Skin of body (tissue), 3 donors: ENCODE measurements at places on chromosomes 6 and 20. TPM values are rescaled to one million over a fixed set of nuclear protein-coding genes. Genes with fewer than 3 reads are reported as not detected.

PNPLA1 gene
- 4.2 TPM for total RNA-seq

TRAPPC3L gene
- total RNA-seq: 0.49 TPM

OR2W1 gene
- not detected for total RNA-seq

OR12D3 gene
- not detected for total RNA-seq

HLA-G gene
- total RNA-seq: 0.10 TPM

AKAP12 gene
- 90.2 TPM for total RNA-seq

SNAP25 gene
- total RNA-seq: 3.5 TPM

TRERF1 gene
- 6.2 TPM for total RNA-seq

AMD1 gene
- total RNA-seq: 79.7 TPM

SCUBE3 gene
- total RNA-seq: 2.4 TPM

GABRR1 gene
- 0.20 TPM for total RNA-seq

OR2H2 gene
- total RNA-seq: not detected

EPHA7 gene
- 2.3 TPM for total RNA-seq

LY6G5C gene
- total RNA-seq: not detected

TAP1 gene
- total RNA-seq: 17.4 TPM

NOX3 gene
- not detected for total RNA-seq

IP6K3 gene
- total RNA-seq: 3.8 TPM

PABPC1L gene
- 18.3 TPM for total RNA-seq

RRBP1 gene
- 118 TPM for total RNA-seq

CCM2L gene
- total RNA-seq: 3.0 TPM

HMGCLL1 gene
- 4.8 TPM for total RNA-seq

KCNQ5 gene
- total RNA-seq: 0.39 TPM

CDC5L gene
- total RNA-seq: 23.3 TPM

SLC22A1 gene
- 0.59 TPM for total RNA-seq

RAET1L gene
- total RNA-seq: 2.8 TPM

PTGIS gene
- 14.0 TPM for total RNA-seq

PLCB1 gene
- 23.8 TPM for total RNA-seq

THEMIS gene
- total RNA-seq: 0.10 TPM

KCNB1 gene
- total RNA-seq: 2.4 TPM

RANBP9 gene
- total RNA-seq: 41.1 TPM

PRRT1 gene
- total RNA-seq: 0.20 TPM

CLPSL1 gene
- total RNA-seq: not detected

SIM1 gene
- total RNA-seq: 2.5 TPM

PAK5 gene
- 0.30 TPM for total RNA-seq

TREM2 gene
- 0.59 TPM for total RNA-seq

CFAP206 gene
- total RNA-seq: 0.49 TPM

CDH22 gene
- total RNA-seq: 0.89 TPM

DNAAF9 gene
- total RNA-seq: 14.7 TPM

CST2 gene
- not detected for total RNA-seq

TMEM200A gene
- total RNA-seq: 9.3 TPM

SCRT2 gene
- total RNA-seq: not detected

GNAS-AS1 gene
- total RNA-seq: 1.3 TPM

TINAG gene
- total RNA-seq: 0.20 TPM

NEURL2 gene
- 2.9 TPM for total RNA-seq

NHLRC1 gene
- total RNA-seq: 1.2 TPM

CTAGE9 gene
- total RNA-seq: not detected

AGER gene
- 2.7 TPM for total RNA-seq

SPTLC3 gene
- 32.3 TPM for total RNA-seq

TSBP1 gene
- not detected for total RNA-seq

STMND1 gene
- total RNA-seq: not detected

ELOVL2 gene
- 0.59 TPM for total RNA-seq

CD40 gene
- 4.1 TPM for total RNA-seq

PRL gene
- 0.39 TPM for total RNA-seq

MUC22 gene
- total RNA-seq: not detected

SLCO4A1 gene
- total RNA-seq: 6.3 TPM
